Urothelium cell line (cell line): ENCODE measurements at places on chromosomes 2 and 18.

- DNase-seq, result no peak
Measured at GRCh38 chr2:2867397-2867979, 510.1 kb downstream of the EIPR1 start.

- no peak for DNase-seq
Measured at GRCh38 chr18:12032786-12033642, 51.7 kb downstream of the IMPA2 start.

GRCh38 chr18:63788447-63789096 lies 13.4 kb downstream of the SERPINB7 start:
- peak; percentile 43 for DNase-seq

GRCh38 chr2:55877087-55877436 lies 46.5 kb downstream of the EFEMP1 start:
- no peak for DNase-seq

- no peak for DNase-seq
Measured at GRCh38 chr2:117126656-117127055, 687.8 kb upstream of the DDX18 start.

DNA sequence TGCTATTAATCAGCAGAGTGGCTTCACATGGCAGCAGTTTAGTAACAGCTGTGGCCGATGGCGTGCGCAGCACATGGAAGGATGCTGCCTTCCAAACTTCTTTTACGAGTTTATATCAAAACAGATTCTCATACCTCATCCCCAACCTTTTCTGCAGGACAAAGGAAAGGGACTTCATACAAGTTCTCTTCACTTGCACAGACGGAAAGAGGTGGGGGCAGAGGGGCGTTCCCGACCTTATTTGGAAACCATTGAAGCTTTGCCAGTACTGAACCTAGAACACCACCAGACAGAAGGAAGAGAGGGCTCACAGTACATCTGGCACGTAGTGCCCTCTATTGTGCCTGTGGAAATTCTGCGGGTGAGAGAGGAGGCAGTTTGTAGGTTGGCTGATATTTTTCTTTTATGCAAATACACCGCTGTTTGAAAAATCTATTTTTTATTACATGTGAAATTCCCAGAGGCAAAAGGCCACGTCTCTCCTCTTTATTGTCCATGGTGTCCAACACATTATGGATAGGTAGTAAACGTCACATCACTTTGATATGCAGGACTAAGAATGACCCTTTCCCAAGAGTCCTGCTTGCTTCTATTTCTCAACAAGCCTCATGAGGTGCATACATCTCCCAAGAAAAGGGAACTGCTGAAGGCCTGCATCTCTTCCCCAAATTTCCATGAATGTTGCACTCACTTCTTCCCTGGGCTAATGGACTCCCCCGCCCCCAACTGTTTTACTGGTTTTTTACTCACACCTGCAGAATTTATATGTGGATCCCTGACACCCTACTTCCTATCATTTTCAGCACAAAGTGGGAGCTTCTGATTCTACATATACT lies 31.3 kb downstream of the COLEC12 start:
- no peak for DNase-seq

DNA sequence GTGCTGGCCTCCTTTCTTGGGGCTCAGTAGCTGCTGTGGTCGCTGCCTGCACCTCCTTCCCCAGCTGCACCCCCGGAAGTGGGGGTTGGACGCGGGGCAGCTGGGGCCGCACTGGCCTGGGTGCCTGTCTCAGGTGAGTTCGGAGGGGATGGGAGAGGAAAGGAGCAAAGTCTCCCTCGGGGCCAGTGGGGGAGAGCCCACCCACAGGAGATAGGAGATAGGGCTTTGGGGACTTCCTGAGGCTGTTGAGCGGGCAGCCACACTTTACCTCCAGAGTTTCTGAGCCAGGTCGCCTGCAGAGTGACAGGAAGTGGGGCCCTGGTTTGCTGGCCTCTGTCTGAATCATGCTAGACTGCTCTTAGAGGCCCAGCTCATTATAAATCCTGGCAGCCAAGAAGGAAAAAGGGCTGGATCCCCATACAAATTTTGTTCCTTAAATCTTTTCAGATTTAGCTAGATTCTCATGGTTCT lies 8.1 kb downstream of the MBP start:
- DNase-seq, result peak; percentile 40

DNA sequence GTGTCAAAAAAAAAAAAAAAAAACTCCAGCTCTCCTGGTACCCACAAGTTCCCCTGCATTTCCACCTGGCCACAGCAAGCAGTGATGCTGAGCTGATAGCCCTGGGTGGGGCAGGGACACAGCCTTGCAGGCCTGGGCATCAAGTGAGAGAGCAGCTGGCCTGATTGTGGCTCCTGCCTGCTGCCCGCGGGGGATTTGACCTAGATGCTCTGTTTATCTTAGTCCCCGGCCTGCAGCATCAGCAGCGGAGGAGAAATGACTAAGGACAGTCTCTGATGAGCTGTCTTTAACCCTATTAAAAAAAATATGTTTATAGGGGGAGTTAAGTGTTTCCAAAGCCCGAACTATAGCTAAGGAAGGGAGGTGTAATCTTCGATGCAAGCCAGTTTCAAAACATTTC lies 102.6 kb downstream of the MTCL1 start:
- DNase-seq, result no peak

GRCh38 chr2:182858671-182859070 lies 7.8 kb downstream of the FRZB start:
- no peak for DNase-seq

DNA sequence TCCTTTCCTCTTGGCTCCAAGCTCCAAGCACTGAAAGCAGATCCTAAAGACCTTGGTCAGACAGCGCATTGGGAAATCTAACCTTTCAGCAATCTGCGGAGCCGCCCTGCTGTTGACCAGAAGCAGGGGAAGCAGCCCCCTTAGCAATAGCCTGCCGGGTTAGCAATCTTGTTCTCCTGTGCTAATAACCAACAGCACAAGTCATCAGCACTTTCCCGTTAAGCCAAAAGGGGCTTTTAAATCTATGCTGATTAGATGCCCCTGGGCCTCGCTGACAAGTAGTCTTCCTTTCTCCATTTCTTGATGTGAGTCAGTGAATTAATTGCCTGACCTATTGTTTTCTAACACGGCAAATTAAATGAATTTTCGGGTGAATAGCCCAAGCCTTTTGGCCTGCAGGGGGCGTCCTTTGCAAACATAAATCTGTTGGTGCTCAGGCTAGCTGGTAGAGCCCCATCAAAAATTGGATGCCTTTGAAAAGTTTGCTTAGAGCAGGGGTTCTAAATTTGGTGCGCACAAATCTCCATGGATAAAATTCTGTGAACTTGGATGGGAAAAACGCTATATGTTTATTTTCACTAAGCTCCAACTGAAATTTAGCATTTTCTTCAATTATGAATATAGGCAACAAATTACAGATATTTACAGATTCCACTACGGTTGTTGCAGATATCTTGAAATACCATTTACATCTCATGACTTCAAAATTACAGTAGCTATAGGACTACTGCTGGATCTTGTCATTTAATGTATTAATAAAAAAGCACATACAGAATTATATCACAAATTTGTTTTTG lies 24.6 kb downstream of the MAIP1 start:
- peak; percentile 64 for DNase-seq

DNA sequence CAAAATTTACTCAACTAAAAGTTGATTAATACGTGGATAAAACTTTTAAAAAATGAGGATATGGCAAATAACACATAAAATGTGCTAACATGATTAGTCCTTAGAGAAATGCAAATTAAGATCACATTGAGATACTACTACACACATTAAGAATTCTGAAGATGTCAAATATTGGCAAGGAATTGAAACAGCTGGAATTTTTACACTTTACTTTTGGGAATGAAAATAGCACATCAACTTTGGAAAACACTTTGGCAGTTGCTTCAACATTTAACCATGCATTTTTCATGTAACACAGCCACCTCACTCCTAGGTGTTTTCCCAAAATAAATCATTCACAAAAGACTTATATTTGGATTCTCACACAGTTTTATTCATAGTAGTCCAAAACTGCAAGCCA lies 687.9 kb upstream of the SETBP1 start:
- no peak for DNase-seq

GRCh38 chr2:10536569-10537133 lies 88.5 kb upstream of the ODC1 start:
- no peak for DNase-seq

DNA sequence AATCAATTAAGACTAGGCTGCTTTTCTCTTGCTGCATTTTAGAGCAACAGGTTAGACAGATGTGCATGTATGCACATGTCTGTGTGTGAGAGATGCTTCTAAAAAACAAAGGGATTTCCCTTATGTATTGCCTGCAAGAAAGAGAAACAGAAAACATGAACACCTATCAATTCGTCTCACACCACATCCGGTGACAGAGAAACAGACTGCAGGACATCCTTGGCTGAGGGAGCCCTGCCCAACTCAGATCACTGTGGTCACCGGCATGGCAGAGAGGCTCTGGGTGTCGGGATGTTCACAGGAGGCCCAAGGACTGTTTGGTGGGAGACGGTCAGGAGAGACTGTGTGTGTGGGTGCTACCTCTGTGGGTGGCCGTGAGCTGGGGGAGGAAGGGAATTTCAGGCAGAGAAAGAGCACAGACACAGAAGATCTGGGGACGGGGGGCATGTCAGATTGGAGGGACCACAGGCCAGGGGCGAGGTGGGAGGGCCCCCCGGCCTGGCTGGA lies 24.9 kb downstream of the FHL2 start:
- DNase-seq, result no peak

GRCh38 chr18:74256190-74256589 lies 35.6 kb downstream of the CYB5A start:
- no peak for DNase-seq

GRCh38 chr2:45898819-45899218 lies 247.3 kb downstream of the PRKCE start:
- DNase-seq, result no peak
